Central memory CD8-positive, alpha-beta T cell (primary cell): ENCODE measurements at places on chromosomes 13 and 19.

- no peak for DNase-seq
These were observed 48.7 kb upstream of the ZNF835 start for GRCh38 chr19:56720281-56720680.

GRCh38 chr13:37617173-37617572, 18.6 kb upstream of the POSTN start:
- DNase-seq = no peak

GRCh38 chr19:18605546-18606280, 886 bp downstream of the CRLF1 start:
- no peak for DNase-seq

- DNase-seq = no peak
These were observed 568.5 kb downstream of the SLITRK6 start for GRCh38 chr13:85230691-85231093.

DNA sequence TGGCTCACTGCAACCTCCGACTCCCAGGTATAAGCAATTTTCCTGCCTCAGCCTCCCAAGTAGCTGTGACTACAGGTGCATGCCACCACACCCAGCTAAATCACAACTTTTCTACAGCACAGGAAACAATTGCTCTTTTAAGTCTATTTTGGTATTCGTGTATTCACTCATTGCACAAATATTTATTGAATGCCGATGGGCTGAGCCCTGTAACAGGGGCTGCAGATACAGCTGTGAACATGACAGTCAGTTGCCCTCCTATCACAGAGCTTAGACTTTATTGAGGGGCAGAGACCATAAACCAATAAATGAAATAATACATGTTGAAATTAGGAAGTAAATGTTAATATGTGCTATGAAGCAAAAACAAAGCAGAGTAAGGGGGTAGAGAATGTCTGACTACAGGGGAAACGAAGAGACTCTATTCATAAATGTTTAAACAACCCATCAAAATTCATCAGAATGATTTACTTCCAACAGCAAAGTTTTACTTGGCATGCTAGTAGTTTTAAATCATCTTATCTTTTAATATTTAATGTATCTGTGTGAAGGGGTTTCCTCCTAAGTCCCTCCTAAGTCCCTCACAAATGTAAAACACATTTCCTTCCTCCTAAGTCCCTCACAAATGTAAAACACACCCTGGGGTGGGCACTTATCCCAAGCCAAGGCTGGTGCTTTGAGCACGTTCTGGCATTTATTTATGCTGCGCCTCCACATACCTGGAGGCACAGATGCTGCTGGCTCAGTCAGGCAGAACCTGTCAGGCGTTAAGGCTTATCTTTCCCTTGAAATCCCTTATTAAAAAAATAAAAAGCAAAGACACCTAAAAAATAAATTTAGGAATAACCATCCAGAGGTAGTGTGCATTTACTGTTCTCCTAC, 140.8 kb downstream of the MIPEP start:
- DNase-seq = no peak

- no peak for DNase-seq
These were observed 4.5 kb downstream of the ZNF787 start for GRCh38 chr19:56116606-56117005.
